ENCODE measurements at places on chromosomes 3 and 15.

DNA sequence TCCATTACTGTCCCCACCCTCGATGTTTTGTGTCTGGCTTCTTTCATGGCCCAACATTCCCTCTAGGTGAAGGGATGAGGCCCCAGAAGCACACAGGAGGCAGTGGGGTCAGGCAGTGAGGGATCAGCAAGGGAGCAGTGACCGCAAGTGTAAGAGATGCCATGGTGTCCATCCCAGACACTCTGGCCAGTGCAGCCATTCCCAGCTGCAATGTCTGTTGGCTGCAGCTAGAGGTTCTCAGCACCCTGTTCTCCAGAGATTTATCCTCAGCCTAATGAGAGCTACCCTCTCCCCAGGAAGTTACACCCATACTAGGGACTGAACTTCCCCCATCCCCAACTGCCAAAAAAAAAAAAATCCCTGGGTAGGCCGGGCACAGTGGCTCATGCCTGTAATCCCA lies 40.2 kb downstream of the TRANK1 start:
- peak; percentile 24 for DNase-seq

DNA sequence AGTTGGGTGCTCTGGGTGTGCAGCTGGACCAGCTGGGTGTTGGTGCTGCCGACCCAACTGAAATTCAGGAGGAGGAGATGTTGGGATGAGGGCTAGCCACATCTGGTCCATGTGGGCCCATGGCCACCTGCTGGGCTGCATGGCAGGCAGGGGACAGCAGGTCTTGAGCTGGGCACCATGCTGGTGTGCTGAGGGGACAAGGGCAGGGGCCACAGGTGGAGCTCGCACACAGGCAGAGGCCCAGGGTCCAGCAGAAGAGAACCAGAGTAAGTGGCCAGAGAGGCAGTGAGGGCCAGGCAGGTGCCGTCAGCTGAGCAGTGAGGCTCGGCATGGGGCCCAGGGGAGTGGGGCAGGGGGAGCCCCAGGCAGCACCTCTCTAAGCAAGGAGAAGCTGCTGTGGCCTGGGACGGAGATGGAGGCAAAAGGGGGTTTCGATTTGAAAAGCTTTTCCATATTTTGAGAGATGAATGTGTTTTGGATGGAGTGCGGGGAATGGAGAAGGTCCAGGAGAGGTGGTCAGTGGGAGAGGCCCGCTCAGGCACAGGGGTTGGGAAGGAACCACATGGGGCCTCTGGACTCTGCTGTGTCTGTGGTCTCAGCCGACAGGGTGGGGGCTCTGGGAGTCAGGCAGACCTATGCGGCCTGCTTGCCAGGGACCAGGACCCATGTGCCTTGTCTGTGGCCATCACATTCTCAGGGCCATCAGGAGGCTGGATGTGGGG lies 30.5 kb upstream of the PLXNA1 start:
- DNase-seq = no peak

DNA sequence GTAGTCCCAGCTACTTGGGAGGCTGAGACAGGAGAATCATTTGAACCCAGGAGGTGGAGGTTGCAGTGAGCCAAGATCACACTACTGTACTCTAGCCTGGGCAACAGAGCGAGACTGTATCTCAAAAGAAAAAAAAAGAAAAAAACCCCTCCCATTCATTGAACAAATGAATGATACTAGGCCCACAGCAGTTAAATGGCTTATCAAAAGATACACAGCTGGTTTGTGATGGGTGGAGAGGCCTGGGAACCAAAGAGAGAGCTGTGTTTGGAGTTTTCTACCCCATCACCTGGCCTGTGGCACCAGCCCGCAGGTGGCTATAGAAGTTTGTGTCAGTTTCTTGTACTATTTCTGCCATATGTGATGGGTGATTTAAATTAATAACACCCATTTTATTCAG lies 43.1 kb upstream of the LCTL start:
- no peak for DNase-seq

DNA sequence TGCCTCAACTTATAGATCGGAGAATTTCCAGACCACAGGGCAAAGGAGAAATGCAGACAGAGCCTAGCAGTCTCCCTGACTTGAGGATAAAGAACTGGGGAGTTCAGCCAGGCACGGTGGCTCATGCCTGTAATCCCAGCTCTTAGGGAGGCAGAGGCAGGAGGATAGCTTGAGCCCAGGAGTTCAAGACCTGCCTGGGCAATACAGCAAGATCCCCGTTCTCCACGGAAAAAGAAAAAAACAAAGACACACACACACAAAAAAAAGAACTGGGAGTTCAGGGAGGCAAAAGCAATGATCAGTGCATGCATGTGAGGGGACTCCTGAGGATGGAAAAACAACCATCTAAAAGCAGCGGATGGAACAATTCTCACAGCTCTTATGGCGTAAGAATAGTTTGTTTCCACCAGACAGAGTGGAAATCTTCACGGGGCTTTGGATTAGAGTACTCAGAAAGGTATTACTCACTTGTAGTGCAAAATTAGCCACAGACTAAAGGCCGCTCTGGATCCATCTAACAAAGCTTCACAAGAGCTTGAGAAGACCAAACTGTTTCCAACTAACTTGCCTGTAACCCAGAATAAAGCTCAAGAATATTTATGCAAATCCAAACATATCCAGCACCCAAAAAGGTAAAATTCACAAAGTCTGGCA lies 16.3 kb downstream of the SEC11A start:
- no peak for DNase-seq

DNA sequence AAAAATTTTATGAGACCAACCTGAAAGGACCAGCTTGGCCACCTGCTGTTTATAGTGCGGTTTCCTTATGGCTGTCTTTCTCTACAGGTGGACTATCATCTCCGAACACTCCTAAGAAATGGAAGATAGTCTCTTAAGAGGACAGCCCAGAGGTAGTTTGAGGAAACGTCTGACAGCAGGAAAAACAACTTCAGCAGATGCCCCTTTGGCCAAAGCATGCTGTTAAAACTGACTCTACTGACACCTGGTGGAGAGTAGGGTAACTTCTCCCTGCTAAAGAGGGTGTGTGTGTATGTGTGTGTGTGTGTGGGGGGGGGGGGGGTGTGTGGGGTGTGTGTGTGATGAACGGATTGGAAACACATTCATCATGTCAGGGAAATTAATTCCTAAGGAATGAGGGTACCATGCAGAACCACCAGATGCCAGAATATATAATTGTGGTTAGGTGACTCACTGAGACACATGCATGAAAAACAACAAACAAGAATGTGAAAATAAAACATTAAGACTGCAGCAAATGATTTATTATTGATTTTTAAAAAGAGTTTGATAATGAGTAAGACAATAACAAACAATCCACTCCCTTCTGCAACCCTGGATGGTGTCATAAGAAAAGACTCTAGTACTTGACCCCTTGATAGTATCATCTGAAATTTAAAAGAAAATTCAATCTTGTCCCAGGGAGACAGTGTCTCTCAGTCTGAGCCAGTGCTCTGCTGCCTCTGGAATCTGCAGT lies 256.5 kb downstream of the THRB start:
- peak; percentile 95 for DNase-seq

DNA sequence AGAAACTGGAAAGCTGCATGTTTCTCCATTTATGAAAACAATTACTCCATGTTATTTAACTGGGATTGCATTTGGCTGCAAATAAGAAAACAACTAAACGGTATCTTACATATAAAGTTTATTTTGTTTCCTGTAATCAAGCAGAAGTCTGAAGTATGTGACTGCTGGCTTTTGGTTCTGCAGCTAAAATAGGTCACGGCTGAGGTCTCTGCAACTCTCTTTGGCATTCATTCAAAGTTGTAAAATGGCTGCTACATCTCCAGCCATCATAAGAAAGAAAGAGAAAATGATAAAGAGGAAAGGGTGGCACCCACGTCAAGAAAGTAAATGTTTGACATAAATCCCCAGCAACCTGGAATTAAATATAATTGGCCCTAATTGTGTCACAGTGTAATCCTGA lies 406.1 kb downstream of the TBC1D5 start:
- no peak for DNase-seq

- DNase-seq = peak; percentile 6
Observed at GRCh38 chr3:32147933-32148332, 41.5 kb downstream of the GPD1L start.

GRCh38 chr15:58322253-58322652 lies 109.5 kb upstream of the LIPC start:
- no peak for DNase-seq

DNA sequence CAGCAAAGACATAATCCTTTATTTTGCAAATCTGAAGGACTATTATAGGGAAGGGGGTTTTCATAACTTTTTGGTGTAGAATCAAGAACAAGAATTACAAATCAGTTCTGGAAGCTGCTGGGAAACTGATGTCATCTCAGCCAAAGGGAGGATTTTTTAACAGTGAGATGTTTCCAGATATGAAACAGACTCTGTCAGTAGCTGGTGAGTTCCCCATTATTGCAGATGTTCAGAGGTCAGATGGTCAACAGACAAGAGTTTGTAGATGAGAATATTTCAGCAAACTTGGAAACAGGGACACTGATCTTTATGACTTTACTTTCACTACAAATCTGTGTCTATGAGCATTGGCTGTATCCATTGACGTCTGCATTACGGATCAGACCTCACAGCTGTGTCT lies 71.9 kb upstream of the LPP start:
- DNase-seq = peak; percentile 66

DNA sequence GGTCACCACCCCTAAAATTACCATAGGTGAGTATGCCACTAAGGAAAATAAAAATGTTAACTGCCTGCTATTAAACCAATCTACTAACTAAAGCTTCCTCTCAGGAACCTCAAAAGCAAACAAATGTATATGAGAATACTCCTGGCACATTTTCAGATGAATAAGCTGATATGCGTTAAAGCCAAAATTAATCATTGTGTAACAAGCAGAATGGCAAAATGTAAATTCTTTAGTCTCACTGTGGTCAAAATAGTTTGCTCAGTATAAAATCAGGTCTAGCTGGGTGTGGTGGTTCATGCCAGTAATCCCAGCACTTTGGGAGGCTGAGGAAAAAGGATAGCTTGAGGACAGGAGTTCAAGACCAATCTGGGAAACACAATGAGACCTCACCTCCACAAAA lies 53.6 kb downstream of the SUMF1 start:
- peak; percentile 6 for DNase-seq

- DNase-seq = no peak
Observed at GRCh38 chr3:30586096-30586805, 20.1 kb upstream of the TGFBR2 start.

DNA sequence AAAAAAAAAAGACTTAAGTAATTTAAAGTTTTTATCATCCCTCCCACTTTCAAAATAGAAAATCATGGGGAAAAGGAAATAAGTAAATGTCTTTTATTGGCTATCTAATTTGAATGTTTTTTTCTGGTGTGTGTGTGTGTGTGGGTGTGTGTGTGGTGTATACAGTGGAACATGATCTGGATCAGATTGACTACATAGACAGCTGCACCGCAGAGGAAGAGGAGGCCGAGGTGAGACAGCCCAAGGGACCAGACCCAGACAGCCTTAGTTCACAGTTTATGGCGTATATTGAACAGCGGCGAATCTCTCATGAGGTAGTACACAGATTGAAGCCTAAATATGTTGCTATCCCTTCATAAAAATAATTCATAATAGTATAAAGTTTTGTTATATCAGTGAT lies 44.5 kb downstream of the LRCH3 start:
- DNase-seq = no peak

- peak; percentile 99 for DNase-seq
Observed at GRCh38 chr3:113696658-113697499, 437 bp upstream of the USF3 start.

GRCh38 chr15:71049706-71050422 lies 65.4 kb upstream of the THSD4 start:
- peak; percentile 48 for DNase-seq

- no peak for DNase-seq
Observed at GRCh38 chr3:10992017-10992942, at the start of gene SLC6A1. SLC6A1 (plus strand) TSS chr3:10992748; CDS start chr3:11017212, 24,464 bp downstream.

- DNase-seq = no peak
Observed at GRCh38 chr3:47577583-47578118, 1.0 kb downstream of the CSPG5 start.

- DNase-seq = peak; percentile 33
Observed at GRCh38 chr3:129001806-129002572, 885 bp downstream of the EFCC1 start.

DNA sequence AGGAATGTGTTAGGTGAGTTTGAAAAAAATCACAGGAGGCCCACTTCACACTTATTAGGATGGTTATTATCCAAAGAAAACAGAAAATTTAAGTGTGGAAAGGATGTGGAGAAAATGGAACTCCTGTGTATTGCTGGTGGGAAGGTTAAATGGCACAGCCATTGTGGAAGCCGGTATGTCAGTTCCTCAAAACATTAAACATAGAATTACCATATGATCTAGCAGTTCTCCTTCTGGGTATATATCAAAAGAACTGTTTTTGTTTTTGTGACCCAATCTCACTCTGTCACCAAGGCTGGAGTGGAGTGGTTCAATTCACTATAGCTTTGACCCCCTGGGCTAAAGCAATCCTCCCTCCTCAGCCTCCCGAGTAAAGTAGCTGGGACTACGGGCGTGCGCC lies 10.4 kb upstream of the ZFYVE19 start:
- no peak for DNase-seq

GRCh38 chr3:53805463-53806159 lies 40.6 kb downstream of the CHDH start:
- no peak for DNase-seq

Data from EL (cell line).